ENCODE measurements at places on chromosomes 5 and 9. TPM values are rescaled to one million over a fixed set of nuclear protein-coding genes. Genes with fewer than 3 reads are reported as not detected.

SCGB3A2 gene
- polyA plus RNA-seq: 1,845 TPM

DMGDH gene
- 2.2 TPM for polyA plus RNA-seq

IL4 gene
- 0.48 TPM for polyA plus RNA-seq

CLK4 gene
- polyA plus RNA-seq: 82.4 TPM

GFRA3 gene
- 2.7 TPM for polyA plus RNA-seq

SPATA31C1 gene
- polyA plus RNA-seq: not detected

CDKN2B gene
- 0.10 TPM for polyA plus RNA-seq

ZNG1E gene
- polyA plus RNA-seq: 81.2 TPM

FOXD4L5 gene
- 0.46 TPM for polyA plus RNA-seq

EFNA5 gene
- 17.4 TPM for polyA plus RNA-seq

SUSD3 gene
- 3.6 TPM for polyA plus RNA-seq

ARHGEF28 gene
- 8.2 TPM for polyA plus RNA-seq

MAP1B gene
- 15.2 TPM for polyA plus RNA-seq

SSBP2 gene
- 76.2 TPM for polyA plus RNA-seq

DAB2IP gene
- 34.5 TPM for polyA plus RNA-seq

TSLP gene
- 1.3 TPM for polyA plus RNA-seq

ORM2 gene
- 1.1 TPM for polyA plus RNA-seq

TRIM41 gene
- 28.2 TPM for polyA plus RNA-seq

NUTM2F gene
- polyA plus RNA-seq: not detected

DNA sequence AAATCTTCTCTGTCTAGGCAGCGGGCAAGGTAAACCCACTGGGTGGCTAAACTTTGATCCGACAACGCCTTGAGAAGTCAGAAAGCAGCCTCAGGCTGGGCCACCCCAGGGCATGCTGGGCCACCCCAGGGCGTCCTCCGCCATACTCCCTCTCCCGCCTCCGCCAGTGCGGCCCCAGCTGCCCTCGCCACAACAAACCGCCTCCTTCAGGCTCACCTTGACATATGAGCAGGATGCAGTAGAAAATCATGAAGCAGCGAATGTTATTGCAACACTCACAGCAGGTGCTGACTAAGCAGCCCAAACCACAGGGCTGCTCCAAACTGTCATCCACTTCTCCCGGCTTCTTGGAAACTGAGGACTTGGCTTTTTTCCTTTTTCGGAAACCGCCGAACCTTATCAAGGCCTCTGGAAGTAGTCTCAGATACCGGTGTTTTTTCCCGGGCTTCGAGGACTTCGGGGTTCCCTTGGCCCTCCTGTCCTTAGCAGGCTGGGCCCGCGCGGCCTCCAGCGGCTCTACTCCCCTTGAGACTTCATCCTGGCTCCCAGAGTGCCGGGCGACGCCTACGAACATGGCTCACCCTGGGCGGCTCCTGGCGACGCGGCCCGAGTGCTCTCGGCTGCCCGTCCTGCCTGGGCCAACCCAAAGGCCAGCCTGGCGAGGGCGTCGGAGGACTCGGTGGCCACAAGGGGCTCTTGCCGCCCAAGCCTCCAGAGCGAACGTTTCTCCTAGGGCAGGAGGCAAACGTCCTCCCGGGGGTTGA, at the start of gene SLCO6A1:
Gene SLCO6A1 (minus strand): TSS at position 731 of the 764 bp plus-strand sequence. CDS start 157 bp downstream, at position 574.
- DNase-seq: no peak

GRCh38 chr9:134768709-134769351, 111.8 kb upstream of the FCN2 start:
- no peak for DNase-seq

DNA sequence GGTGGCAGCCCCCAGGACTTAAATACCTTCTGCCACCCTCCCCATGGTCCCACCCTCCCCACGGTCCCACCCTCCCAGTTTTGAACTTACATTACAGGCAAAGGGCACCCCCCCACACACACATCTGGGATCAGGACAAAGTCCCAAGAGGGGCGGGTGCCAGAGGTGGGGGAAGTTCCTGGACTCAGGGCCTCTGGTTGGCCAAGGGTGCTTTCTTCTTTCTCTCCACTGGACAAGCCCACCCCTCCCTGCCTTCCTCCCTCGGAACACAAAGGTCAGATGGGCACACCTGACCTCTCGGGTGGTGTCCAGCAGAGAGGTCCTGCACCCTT, 19.1 kb upstream of the RALGDS start:
- no peak for DNase-seq

GRCh38 chr9:6525326-6526045, 112.5 kb downstream of the UHRF2 start:
- DNase-seq: no peak

GRCh38 chr5:16712620-16713019, 95.8 kb upstream of the RETREG1 start:
- no peak for DNase-seq

GRCh38 chr5:137825165-137825564, 42.5 kb upstream of the MYOT start:
- no peak for DNase-seq

GRCh38 chr5:55218967-55219366, 8.1 kb downstream of the MCIDAS start:
- DNase-seq: peak; percentile 78

DNA sequence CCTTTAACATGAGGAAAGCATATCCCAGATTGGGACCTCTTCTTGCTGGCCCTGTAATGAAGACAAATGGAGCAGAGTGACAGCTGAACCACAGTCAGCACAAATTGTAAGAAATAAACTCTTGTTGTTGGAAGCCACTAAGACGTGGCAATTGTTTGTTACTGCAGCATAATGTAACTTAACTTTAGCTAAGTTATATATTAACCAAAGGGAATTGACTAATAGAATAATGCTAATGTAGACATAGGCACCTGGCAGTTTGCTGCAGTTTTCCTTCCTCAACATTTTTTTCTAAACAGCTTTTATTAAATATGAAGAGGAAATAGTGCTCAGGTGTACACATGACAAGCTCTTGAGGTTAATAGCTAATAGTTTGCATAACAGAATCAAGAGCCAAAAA, 300.7 kb upstream of the SLC30A5 start:
- DNase-seq: no peak

- no peak for DNase-seq
Measured at GRCh38 chr9:137029058-137029936, 1.3 kb upstream of the ABCA2 start.

GRCh38 chr5:34791761-34792244, 47.2 kb upstream of the TTC23L start:
- no peak for DNase-seq

GRCh38 chr5:37075399-37075950, 173.7 kb downstream of the CPLANE1 start:
- no peak for DNase-seq

DNA sequence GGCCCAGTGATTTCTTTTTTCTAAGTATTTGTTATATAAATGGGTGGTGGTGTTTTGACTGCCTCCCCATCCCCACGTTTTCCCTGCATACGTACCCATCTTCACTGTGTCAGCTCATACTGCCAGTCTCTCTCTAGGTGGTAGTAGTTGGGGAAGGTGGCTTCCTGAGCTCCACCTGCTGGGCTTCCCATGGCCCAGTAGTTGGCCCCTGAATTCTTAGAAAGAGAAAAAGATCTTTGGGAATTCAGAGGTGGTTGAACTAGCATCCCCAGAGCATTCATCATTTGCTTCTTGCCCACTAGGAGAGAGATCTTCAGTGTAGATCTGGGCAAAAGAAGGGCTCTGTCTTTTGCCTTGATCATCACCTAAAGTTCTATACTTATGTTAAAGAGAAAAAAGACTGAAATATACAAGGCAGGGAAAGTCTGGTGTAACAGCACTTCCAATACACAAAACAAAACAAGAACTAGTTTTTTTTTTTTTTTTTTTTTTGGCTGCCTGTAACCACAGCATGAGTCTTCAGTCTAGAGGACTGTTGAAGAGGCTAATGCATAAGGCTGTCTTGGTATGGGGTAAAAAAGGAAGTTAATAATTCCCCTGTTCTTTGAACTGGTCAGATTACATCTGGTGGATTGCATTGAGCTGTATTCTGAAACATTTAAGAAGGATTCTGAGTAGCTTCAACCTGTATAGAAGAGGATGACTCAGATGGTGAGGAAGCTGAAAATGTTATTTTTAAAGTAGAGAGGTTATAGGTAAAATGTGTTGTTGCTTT, 128.7 kb downstream of the ATG10 start:
- no peak for DNase-seq

GRCh38 chr9:123893831-123894460, 36.0 kb downstream of the DENND1A start:
- no peak for DNase-seq

- no peak for DNase-seq
Measured at GRCh38 chr9:114081441-114082016, 3.4 kb upstream of the AMBP start.

DNA sequence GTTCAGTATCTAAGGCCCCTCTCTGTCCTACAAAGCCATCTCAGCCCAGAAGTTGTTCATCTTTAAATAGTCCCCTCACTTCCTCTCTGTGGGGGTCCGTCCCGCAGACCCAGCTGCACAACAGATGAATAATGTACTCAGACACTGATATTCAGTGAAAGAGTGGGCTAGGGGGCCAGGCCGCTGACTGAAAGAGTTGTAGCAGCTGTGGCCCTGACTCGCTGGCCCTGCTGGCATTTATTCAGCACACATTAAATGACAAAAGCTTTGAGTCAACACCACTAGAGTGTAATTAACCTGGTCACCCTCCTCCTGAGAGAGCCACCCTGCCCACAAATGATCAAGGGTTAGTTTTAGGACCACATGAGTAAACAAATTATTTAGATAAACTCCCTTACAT, 76.3 kb downstream of the MED10 start:
- DNase-seq: no peak

GRCh38 chr9:120874226-120875194, 2.5 kb downstream of the PHF19 start:
- no peak for DNase-seq

DNA sequence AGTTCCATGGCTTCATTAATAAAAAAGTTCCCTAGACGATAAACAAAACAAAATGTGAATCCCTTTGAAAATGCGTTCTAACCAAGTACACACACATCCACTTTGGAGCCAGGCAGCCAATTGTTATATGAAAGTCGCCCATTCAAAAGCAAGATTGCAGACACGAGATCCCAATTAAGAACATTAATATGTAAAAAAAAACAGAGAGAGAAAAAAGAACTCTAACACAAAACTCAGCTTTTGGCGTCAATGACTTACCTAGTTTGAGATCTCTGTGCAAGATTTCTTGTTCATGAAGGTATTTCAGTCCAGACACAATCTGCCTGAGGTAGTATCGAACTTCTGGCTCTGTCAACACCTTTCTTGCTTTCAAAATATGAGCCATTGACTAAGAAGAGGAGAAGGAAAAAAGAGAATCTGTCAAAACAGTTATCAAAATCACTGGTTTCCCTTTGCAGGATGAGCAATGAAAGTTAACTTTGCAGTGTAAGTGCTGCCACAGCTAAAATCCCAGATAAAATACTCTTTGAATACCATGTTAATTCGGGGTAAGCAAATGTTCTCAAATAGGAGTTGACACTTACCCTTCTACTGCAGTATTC, 1.6 kb downstream of the PLK2 start:
- DNase-seq: no peak

- DNase-seq: no peak
Measured at GRCh38 chr5:58412932-58413331, 47.0 kb downstream of the PLK2 start.

- no peak for DNase-seq
Measured at GRCh38 chr9:127504887-127505251, 53.6 kb downstream of the LRSAM1 start.

DNA sequence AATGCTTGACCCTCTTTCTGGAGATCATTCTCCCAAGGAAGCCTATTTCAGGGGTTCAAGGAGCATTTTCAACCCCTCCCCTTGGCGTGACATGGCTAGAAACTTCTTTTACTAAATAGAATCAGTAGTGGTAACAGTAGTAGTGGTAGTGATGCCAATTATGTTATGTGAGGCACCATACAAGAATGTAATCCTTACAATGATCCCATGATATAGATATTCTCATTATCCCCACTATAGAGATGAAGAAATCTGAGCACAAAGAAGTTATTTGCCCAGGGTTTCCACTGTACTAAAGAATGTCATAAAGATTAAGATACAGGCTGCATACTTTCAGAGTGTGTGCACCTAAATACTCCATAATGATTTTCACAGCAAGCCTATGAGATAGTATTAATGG, 155.4 kb upstream of the CLINT1 start:
- DNase-seq: no peak

- DNase-seq: no peak
Measured at GRCh38 chr5:3107156-3107611, 355.7 kb upstream of the IRX2 start.

GRCh38 chr9:103941104-103941503, 153.0 kb upstream of the SMC2 start:
- no peak for DNase-seq

GRCh38 chr5:80860924-80861613, 99.1 kb upstream of the RASGRF2 start:
- no peak for DNase-seq

- DNase-seq: no peak
Measured at GRCh38 chr9:132995879-132996278, 17.4 kb downstream of the GFI1B start.

DNA sequence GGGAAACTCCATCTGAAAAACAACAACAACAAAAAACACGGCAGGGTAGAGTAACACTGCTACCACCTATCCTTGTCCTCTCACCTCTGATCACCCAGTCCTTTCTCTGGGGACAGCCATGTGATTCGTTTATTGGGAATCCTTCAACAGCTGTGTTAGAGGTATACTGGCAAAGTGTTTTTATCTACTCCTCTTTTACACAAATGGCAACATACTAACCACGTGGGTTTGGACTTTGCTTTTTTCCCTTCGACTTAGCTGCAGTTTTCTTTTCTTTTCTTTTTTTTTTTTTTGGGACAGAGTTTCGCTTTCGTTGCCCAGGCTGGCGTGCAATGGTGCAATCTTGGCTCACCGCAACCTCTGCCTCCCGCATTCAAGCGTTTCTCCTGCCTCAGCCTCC, 11.2 kb upstream of the SET start:
- no peak for DNase-seq

- DNase-seq: no peak
Measured at GRCh38 chr5:51159164-51159563, 224.1 kb upstream of the ISL1 start.

- DNase-seq: no peak
Measured at GRCh38 chr9:29039258-29039657, 1466.0 kb upstream of the C9orf72 start.

- DNase-seq: no peak
Measured at GRCh38 chr9:38309324-38310195, 82.9 kb upstream of the ALDH1B1 start.

DNA sequence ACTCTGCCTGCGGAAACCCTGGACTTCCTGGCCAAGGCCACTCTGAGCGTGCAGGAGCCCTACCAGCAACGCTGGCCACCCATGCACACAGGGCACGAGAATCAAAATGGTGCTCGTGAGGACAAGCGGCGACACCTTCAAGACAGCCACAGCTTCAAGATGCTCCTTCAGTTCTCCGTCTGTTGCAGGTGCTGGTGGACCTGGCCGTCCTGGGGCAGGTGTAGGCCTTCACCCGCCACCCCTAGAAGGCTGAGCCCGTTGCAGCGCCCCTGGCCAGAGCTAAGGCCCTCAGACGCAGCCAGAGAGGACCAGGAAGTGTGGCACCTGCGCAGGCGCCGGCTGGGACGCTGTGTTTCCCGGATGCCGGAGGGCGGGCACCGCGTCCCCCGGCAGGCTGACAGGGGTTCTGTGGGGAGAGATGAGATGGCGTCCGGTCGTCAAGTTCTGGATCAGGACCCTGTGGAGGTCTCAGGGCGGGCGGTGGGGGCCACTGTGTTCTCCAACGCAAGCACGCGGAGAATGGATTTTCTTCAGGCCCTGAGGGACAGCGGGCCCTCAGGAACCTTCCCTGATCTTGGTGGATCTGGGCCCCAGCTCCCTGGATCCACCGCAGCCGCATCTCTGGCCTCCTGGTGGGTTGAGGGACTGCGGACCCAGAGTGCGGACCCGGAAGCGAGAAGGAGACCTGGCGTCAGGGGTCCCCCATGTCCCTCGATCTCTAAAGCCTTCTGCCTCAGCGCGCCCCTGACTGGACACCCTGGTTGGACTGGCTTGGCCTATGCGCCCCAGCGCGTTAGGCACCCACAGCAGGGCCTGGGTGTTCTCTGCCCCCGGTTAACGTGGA, 1770.8 kb upstream of the CDH9 start:
- no peak for DNase-seq
